Esophagus squamous epithelium (tissue), 5 donors: ENCODE measurements at places on chromosomes 5 and 9.

DNA sequence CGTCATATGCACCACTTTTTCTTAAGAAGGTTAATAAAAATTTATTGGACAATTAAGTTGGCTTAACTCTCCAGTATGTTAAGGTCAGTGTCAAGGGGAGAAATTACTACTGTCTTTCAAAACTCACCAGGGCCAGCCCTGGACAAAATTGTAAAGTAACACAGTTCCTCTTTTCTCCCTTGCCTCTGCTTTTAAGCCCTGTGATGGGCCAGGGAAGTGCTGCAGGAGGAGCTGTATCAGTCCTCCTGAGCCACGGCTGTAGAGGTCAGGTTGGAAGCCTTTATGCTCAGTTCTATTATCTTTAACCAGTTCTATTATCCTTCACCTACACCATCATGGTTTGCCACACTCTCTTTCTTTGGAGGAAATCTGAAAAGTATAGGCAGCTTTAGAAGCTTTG is 11.5 kb upstream of the PPP2R2B start:
- H3K4me3 ChIP-seq, result no peak overlapping the region
- no peaks in the 10 kb centered on the region for H3K4me1 ChIP-seq
- no peak for DNase-seq
- no peak overlapping the region for H3K27ac ChIP-seq
- no peaks in the 10 kb centered on the region for H3K27me3 ChIP-seq

GRCh38 chr9:3856592-3856991 is 330.8 kb upstream of the RFX3 start:
- H3K27ac ChIP-seq, result no peak overlapping the region
- H3K4me1 ChIP-seq, result peaks cover 9% of the 10 kb centered on the region
- DNase-seq, result no peak
- H3K27me3 ChIP-seq, result no peaks in the 10 kb centered on the region
- H3K4me3 ChIP-seq, result no peak overlapping the region
- no peaks in the 10 kb centered on the region for H3K36me3 ChIP-seq

DNA sequence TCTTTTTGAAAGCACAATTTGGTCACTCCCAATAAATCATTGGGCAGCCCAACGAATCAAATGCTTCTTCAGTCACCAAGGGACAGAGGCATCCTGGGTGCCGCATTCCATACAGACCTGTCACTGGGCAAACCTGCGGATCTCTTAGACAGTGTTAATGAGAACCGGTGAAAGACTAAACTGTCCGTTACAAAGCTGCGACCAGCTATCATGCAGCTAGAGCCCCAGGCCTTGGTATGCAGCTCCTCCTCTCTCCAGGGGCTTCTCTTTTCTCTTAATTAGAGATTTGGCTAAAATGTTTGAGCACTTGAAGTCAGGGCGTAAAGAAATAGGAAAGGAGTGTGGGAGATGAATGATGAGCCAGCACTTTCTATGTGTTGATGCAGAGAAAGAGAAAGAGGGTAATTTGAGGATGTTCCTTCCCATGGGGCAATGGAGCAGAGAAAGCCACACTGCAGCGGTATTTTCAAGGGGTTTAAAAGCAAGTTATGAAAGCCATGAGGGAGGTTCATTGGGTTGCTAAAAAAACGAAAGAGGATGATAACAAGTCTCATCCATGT is 175.3 kb downstream of the RFK start:
- H3K4me1 ChIP-seq, result peaks cover 36% of the 10 kb centered on the region
- DNase-seq, result no peak
- H3K27me3 ChIP-seq, result no peaks in the 10 kb centered on the region

- H3K27ac ChIP-seq, result no peak overlapping the region
- no peaks in the 10 kb centered on the region for H3K36me3 ChIP-seq
- H3K4me3 ChIP-seq, result no peak overlapping the region
- H3K27me3 ChIP-seq, result no peaks in the 10 kb centered on the region
- no peak for DNase-seq
Measured at GRCh38 chr9:108400297-108400696, 455.5 kb downstream of the ACTL7B start.

- H3K36me3 ChIP-seq, result no peaks in the 10 kb centered on the region
- H3K27me3 ChIP-seq, result no peaks in the 10 kb centered on the region
- no peak overlapping the region for H3K27ac ChIP-seq
Measured at GRCh38 chr9:19511694-19512093, 102.9 kb downstream of the ACER2 start.

DNA sequence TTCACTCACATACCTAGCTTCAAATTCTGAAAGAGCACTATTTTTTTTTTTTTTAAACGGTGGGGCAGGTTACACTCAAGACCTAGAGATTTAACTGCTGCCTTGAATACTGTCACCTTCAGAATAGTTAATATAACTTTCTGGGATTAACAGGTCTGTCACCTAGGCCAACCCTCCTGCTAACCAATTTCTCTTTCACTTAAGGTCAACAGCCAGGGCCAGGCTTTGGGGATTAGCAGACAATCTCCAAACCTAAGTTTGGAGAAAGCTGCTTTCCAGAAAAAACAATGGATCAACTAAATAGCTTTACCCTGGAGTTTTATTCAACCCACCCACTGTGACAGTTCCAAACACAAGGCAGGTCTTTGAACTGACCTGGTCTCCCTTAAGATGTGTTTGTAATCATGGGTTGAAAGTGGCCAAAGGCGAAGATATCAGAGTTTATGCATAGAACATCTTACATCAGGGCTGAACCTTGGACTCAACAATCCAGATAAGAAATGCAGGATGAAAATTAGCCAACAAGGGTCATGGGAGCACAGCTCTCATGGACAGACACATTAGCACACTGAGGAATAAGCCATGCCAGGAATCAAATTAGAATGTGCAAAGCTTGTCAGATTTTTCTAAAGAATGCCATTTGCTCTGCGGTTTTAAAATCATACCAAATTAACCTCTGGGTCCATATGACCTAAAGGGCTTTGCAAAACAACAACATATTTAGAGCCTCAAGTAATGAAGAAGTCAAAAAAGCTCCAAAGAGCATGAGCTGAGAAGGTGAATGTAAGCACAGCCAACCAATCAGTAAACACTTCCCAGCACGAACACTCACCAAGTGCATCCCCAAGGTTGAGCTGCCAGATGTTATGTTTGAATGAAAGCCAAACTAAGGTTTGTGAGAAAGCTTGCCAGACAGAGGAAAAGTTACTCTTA is 538.5 kb upstream of the DMAC1 start:
- no peaks in the 10 kb centered on the region for H3K4me1 ChIP-seq
- H3K36me3 ChIP-seq, result no peaks in the 10 kb centered on the region
- no peaks in the 10 kb centered on the region for H3K27me3 ChIP-seq
- no peak overlapping the region for H3K27ac ChIP-seq

DNA sequence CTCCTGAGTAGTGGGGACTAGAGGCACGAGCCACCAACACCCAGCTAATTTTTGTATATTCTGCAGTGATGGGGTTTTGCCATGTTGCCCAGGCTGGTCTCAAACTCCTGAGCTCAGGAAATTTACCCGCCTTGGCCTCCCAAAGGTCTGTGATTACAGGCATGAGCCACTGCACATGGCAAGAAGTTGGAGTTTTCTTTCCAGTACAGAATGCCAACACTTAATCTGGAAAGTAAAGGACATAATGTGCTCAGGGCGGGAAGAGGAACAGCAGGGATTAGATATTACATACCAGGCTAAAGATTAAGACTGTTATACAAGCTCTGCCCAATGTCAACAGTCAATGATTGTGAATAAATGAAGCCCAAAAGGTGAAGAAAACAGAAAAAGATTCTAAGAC is 47.2 kb upstream of the AGXT2 start:
- DNase-seq, result no peak
- no peaks in the 10 kb centered on the region for H3K27me3 ChIP-seq
- H3K4me3 ChIP-seq, result no peak overlapping the region
